ENCODE measurements at places on chromosomes 12 and 14. TPM values are rescaled to one million over a fixed set of nuclear protein-coding genes. Genes with fewer than 3 reads are reported as not detected.

GRCh38 chr12:83996671-83997070 is 915.9 kb downstream of the SLC6A15 start:
- no peak overlapping the region for H3K27ac ChIP-seq
- no peaks in the 10 kb centered on the region for H3K27me3 ChIP-seq
- H3K4me1 ChIP-seq: no peaks in the 10 kb centered on the region
- no peaks in the 10 kb centered on the region for H3K36me3 ChIP-seq
- H3K4me3 ChIP-seq: no peak overlapping the region

Gene AHNAK2
- total RNA-seq: 26.9 TPM

- peaks cover 14% of the 10 kb centered on the region for H3K27me3 ChIP-seq
- H3K27ac ChIP-seq: peak overlapping the region; percentile 94
- peak; percentile 80 for DNase-seq
- H3K4me3 ChIP-seq: peak overlapping the region; percentile 79
- H3K4me1 ChIP-seq: peaks cover 64% of the 10 kb centered on the region
- H3K36me3 ChIP-seq: peaks cover 10% of the 10 kb centered on the region
Measured at GRCh38 chr14:73741386-73741875, 27.2 kb upstream of the PNMA1 start.

Gene HOXC9
- 0.28 TPM for total RNA-seq

Gene ZNF385A
- 15.6 TPM for total RNA-seq

Gene TRIP11
- total RNA-seq: 46.8 TPM

- H3K4me1 ChIP-seq: peaks cover 26% of the 10 kb centered on the region
- no peak for DNase-seq
- no peak overlapping the region for H3K27ac ChIP-seq
- peak overlapping the region; percentile 73 for H3K4me3 ChIP-seq
- peaks cover 47% of the 10 kb centered on the region for H3K36me3 ChIP-seq
Measured at GRCh38 chr12:109951751-109952150, 44.4 kb downstream of the GIT2 start.

Gene ANKS1B
- total RNA-seq: 2.6 TPM

- H3K4me1 ChIP-seq: no peaks in the 10 kb centered on the region
- H3K4me3 ChIP-seq: no peak overlapping the region
- H3K36me3 ChIP-seq: no peaks in the 10 kb centered on the region
- no peak for DNase-seq
- peaks cover 2% of the 10 kb centered on the region for H3K27me3 ChIP-seq
Measured at GRCh38 chr14:39991041-39991440, 558.8 kb upstream of the FBXO33 start.
